Hematopoietic multipotent progenitor cell treated with erythropoietin and hydrocortisone succinate and interleukin-3 and kit ligand, for 15 days (in vitro differentiated cells): ENCODE measurements at places on chromosomes 11 and 22.

DNA sequence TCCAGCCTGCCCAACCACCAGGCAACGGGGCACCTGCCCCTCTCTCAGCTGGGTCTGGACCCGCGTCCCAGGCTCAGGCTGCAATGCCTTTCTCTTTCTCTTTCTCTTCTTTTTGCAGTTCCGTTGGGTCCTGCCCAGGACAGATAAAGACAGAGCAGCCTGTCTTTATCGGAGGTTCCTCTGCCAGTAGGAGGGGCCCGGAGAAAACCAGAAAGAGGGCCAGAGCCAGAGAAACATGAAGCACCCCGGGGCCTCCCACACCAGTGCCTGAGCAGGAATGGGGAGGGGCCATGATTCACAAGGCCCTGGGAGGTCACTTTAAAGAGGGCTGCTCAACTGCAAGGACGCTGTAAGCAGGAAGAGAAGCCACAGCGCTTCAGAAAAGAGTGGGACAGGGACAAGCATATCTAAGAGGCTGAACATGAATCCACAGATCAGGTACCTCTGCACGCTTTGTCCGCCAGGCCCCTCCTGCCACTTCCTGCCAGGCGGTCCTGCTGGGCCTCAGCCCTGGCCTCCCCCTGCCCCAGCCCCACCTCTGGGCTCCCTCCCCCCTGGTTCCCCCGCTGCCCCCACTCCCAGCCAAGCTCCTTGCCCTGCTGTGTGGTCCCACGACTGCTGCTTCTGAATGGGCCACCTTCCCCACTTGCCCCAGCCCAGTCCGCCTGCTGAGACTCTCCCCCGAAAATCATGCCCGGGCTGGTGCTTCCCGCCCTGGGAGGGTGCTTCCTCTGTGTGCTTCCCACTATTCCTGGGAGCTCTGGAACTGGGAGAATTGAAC lies at the start of gene APOBEC3C:
Gene APOBEC3C, plus strand, starts transcription at position 316 of the 781 bp plus-strand sequence. Its CDS starts 106 bp downstream, at position 422.
- peak; percentile 95 for DNase-seq

GRCh38 chr11:67351275-67352005 lies 1.9 kb downstream of the POLD4 start:
- DNase-seq, result peak; percentile 86

- DNase-seq, result no peak
Observed at GRCh38 chr11:129723146-129723760, 92.4 kb upstream of the TMEM45B start.

GRCh38 chr22:29230972-29231875 lies 25.5 kb downstream of the EMID1 start:
- DNase-seq, result no peak

GRCh38 chr11:115266066-115266639 lies 238.1 kb downstream of the CADM1 start:
- DNase-seq, result no peak
